ENCODE measurements at places on chromosomes 13 and 19.
A peak's percentile ranks its signal among the peaks of the same experiment; 100 is the strongest.

- DNase-seq, result peak; percentile 49
Measured at GRCh38 chr19:31254180-31254551, 95.1 kb downstream of the TSHZ3 start.

DNA sequence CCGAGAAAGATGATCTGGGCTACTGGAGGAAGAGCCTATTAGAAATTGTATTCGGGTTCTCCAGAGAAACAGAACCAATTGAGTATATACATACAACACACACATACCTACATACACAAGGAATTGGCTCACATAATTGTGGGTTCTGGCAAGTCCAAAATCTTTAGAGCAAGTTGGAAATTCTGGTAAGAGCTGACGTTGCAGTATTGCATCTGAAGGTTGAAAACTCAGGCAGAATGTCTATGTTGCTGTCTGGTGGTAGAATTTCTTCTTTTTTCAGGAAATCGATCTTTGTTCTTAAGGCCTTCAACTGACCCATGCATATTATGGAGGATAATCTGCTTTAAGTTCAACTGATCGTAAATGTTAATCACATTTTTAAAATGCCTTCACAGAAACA, 15.5 kb upstream of the OLFM4 start:
- DNase-seq, result no peak

- DNase-seq, result no peak
Measured at GRCh38 chr19:39968789-39969188, 2.2 kb upstream of the PSMC4 start.

DNA sequence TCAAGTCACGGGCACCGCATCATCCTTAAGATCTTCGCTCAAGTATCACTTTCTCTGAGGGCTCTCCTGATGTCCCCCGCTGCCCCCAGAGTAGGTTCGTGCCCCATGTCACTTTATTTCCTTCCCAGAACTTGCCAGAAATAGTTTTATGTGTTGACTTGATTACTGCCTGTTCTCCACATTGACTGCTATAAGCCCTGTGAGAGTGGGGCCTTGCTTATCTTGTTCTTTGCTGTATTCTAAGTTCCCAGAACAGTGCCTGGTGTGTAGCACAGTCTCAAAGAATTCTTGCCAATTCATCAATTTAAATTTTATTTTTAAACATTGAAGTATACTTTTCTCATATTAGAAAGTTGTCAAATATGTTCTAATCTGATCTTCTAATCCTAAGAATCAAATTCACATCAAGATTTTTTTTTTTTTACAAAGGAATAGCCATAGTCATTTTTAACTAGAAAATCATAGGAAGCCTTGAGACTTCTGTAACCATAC, 32.1 kb upstream of the GPR183 start:
- DNase-seq, result no peak

- no peak for DNase-seq
Measured at GRCh38 chr19:10829967-10830366, 6.0 kb downstream of the TMED1 start.

GRCh38 chr13:112669881-112670499, 19.8 kb upstream of the ATP11A start:
- DNase-seq, result no peak

DNA sequence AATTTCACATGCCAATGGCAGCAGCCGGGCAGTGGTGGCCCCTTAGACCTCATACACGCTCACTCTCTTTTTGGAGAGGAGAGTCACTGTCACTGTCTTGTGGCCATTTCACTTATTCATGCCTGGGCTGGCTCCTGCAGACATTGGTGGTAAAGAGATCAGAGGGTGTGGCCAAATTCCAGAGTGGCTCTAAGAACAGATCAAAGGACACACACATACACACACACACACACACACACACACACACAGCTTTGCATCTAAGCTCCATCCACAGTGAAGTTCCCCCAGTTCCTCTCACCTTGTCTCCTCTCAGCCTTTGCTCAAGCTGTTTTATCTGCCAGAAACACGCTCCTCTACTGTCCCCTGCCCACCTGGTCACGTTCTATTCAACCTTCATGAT, 46.5 kb upstream of the KPNA3 start:
- no peak for DNase-seq

DNA sequence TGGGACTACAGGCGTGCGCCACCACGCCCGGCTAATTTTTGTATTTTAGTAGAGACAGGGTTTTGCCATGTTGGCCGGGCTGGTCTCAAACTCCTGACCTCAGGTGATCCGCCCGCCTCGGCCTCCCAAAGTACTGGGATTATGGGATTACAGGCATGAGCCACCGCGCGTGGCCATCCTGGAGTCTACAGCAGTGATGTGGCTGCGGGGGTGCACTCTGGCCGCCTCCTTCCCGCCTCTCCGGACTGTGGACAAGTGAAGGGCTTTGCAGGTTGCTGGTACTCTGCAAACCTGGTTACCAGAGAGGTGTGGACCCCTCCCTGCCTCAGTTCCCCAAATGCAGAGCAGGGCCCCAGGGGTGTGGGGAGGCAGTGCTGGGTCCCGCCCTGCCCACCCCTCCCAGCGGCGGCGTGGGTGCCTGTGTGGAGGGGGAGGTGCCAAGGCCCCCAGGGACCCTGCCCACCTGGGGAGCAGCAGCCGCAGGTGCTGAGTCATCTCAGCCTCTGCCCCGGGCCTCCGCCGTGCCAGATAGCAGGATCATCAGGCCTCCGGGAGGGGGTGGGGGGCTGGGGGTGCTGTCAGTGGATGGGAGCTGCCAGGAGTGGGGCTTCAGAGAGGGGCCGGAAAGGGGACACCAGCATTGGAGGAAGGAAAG, 23.1 kb downstream of the ARID3A start:
- no peak for DNase-seq

DNA sequence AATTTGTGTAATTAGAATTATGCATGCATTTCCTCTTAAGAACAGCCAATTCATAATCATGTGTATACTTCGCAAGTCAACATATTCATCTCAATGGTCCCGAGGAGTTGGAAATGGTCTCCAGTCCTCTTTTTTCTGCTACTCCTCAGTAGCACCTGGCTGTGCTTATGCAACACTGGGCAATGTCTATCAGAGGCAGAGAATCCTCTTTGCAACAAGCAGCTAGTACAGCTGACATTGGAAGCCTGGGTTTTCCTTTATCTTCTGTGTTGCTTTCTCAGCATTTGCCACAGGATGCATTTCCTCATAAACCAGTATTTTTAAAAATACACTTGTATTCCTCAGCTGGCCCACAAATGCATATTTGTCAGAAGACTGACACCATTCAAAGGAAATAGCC, 405.3 kb upstream of the GPC6 start:
- no peak for DNase-seq

DNA sequence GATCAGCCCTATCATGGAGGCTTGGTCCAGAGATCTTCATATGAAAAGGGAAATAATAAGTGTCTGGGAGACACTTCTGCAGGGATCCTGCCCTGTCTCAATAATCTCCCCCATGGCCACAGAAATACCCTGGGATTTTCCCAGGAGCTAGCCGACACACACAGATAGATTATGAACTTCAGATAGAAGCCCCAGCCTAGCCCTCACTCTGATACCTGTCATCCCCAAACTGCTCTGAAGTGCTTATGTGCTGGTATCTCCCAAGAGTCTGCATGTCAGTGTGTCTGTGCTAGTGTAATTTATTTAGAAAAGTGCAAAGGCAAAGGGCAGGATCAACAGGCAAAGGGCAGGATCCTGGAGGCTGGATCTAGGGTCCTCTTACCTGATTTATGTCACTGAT, 38.7 kb upstream of the ZNF766 start:
- no peak for DNase-seq

GRCh38 chr13:98068521-98068920, 74.4 kb upstream of the FARP1 start:
- DNase-seq, result no peak

DNA sequence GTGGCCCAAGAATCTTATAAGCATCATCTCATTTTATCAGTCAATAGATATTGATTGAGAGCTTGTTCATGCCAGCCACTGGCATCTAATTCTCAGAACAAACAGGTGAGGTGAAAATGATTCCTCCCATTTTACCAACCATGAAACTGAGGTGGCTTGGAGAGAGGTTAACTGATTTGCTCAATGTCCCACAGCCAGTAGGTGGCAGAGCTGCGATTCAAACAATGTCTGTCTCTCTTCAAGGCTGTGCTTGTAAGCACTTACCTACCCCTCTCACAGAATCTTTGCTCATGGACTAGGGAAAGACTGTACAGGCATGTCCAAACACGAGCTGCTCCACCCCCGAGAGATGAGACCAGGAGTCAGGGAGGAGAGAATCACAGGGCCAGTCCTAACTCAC, 21.5 kb upstream of the GSX1 start:
- no peak for DNase-seq

- no peak for DNase-seq
Measured at GRCh38 chr13:113749967-113750366, 9.1 kb upstream of the TMEM255B start.

DNA sequence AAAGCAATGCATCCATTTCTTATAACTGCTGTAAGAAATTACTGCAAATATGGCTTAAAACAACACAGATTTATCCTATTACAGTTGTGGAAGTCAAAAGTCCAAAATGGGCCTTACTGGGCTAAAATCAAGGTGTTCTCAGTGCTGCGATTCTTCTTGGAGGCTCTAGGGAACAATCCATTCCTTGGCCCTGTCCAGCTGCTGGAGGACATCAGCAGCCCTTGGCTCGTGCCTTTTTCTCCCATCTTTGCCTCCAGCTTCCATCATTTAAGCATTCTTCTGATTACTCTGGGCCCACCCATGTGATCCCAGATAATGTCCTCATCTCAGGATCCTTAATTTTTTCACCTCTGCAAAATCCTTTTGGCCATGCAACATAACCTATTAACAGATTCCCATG, 607.1 kb downstream of the DCT start:
- no peak for DNase-seq

DNA sequence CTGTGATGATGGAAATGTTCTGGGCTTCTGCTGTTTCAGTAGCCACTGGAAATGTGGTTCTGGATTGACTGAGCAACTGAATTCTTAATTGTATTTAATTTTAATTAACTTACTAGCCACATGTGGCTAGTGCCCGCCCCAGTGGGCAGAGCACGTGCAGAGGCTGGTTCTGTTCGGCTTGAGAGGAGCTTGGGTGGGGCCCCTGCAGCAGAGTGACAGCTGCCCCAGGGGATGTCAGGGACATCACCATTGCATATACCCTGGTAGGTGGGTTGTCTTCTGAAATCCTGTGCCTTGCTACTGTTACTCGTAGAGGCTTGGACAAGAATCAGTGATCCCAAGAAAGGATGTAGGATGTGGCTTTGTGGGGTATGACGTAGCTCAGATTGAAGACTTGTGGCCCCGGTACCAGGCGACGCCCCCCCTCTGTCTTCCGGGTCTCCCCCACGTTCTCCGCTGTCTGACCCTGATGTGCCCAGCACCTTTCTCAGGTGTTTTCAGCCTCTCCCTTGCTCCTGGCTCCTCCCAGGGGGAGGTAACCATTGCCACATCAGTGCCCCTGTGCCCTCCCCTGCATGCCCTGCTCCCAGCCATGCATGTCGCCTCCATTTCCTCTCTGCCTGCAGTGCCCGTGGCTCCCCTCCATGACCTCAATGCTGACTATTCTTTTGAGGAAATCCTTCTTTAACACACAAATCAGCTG, 102.6 kb upstream of the RNF113B start:
- no peak for DNase-seq

- DNase-seq, result no peak
Measured at GRCh38 chr13:29118471-29118870, 298.3 kb downstream of the MTUS2 start.

- DNase-seq, result peak; percentile 99
Measured at GRCh38 chr19:39328046-39328705, 7.5 kb upstream of the LRFN1 start.

DNA sequence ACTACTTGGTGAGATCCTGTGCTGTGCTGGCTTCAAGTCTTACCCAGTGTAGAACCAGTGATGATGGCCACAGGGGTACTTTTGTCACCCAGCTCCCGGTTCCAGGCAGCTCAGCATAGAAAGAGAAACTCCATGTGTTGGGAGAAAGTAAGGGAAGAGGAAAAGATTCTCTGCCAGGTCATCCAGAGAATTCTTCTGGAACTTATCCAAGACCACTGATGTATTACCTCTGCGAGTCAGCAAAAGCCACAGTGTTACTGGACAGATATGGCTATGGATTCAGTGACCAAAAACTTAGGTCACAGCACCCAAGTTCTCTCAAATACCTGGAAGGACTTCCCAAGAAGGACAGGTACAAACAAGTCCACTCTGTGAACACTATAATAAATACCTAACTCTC, 399.5 kb upstream of the MIR17HG start:
- DNase-seq, result no peak

Data from 8988T (cell line).